Ascending aorta (tissue), 2 donors: ENCODE measurements at places on chromosomes 13 and 19.
A peak's percentile ranks its signal among the peaks of the same experiment; 100 is the strongest.

DNA sequence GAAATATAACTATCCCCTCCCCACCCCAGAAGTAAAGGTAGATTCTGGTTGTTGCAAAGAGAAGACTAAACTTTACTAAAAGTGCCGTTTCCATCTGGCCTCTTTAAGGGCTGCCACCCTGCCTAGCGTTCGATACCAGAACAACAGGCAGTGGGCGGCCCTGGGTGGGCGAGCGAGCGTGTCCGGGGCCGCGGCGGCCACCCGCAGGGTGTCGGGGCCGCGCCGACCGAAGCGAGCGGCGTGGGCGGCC, 2.6 kb downstream of the FGF9 start:
- peaks cover 12% of the 10 kb centered on the region for H3K4me1 ChIP-seq
- DNase-seq, result no peak
- peaks cover 5% of the 10 kb centered on the region for H3K27me3 ChIP-seq

DNA sequence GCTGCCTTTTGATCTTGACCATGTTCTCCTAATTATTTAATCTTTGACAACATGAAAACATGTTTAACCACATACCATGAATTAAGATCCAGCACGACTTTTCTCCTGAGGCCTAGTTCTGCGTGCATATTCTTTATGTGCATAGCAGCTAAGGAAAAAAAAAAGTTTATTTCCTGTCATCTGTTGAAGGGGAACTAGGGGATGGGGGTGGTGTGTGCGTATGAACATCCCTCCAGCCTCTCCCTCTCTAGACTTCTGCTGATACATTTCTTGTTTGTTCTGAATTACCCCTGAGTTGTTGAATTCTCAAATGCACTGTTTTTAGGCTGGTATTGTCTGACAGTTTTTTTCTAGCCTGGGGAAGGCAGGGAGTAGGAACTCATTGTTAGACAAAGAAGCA, 543.3 kb downstream of the FGF9 start:
- H3K4me3 ChIP-seq, result no peak overlapping the region
- H3K36me3 ChIP-seq, result no peaks in the 10 kb centered on the region
- no peak overlapping the region for H3K27ac ChIP-seq
- DNase-seq, result no peak
- peaks cover 5% of the 10 kb centered on the region for H3K4me1 ChIP-seq
- no peaks in the 10 kb centered on the region for H3K27me3 ChIP-seq

DNA sequence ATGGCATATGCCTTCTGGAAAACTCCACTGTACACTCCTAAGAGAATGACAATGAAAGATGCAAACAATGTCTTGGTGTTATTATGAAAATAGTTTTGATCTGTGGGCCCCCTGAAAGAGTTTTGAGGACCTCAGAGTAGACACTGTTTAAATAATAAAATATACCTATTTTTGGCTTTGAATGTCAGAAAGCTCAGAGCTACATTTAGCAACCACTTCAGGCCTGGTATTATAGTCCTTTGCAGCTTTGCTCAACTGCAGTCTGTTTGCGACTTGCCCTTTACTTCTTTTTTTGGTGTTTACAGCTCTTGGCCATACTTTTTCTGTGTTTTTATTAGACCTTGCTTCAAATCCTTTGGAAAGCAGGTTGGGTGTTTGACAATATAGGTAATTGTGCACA, 5.8 kb upstream of the UBE2L5 start:
- no peak for DNase-seq
- H3K27ac ChIP-seq, result no peak overlapping the region
- no peak overlapping the region for H3K4me3 ChIP-seq
- no peaks in the 10 kb centered on the region for H3K27me3 ChIP-seq
- H3K36me3 ChIP-seq, result no peaks in the 10 kb centered on the region

DNA sequence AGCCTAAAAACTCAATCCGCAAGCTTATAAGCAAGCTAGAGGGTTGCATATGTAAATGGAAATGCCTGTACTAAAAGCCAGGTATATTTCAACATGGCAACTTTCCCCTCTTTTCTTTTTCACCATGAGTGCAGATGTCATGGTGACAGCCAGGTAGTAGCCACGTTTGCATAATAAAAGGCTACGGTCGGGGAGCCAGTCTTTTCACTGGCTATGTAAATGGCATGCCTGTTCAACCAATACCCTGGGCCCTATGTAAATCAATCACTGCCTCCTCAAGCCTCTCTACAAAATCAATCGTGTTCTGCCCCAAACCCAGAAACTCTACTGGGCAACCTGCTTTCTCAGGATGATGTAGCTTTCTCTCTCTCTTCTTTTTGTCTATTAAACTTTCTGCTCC, 87.4 kb downstream of the ZNF100 start:
- no peaks in the 10 kb centered on the region for H3K36me3 ChIP-seq
- no peaks in the 10 kb centered on the region for H3K4me1 ChIP-seq
- no peak overlapping the region for H3K27ac ChIP-seq
- no peaks in the 10 kb centered on the region for H3K27me3 ChIP-seq

DNA sequence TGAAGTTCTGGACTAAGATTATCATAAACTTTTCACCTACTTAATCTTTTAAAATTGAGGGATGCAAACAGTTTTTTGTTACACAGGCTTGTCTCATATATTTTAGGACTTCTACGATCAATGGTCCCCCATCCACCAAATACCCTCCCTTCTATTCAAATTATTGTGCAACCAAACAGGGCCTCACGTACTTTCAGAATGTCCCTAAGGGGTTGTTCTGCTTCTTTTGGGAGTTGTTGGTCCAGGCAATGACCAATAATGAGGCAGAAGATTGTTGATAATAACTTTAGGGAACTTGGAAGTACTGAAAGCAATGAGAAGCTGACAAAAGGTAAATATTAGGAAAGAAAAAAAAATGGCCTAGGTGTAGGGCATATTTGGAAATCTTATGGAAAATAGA, 2.9 kb downstream of the DNAJC15 start:
- peaks cover 9% of the 10 kb centered on the region for H3K4me1 ChIP-seq
- no peaks in the 10 kb centered on the region for H3K27me3 ChIP-seq
- no peaks in the 10 kb centered on the region for H3K36me3 ChIP-seq

DNA sequence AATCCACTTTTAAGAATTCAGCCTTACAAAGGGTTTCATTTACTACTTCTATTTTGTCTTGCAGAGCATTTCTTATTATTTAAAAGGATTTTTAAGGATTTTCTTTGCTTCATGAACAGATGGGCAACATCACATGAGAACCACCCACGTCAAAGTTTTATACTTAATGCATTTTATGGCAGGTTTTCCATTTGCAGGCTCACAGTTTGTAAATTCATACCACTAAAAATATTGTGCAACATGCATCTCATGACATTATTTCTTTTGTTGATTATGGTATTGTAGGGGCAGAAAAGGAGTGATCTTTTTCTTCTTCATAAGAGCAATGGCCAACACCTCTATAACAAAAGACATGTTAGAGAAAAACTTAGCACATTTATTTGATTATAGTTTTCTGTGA, 554.0 kb upstream of the SPRY2 start:
- H3K4me3 ChIP-seq, result no peak overlapping the region
- H3K27ac ChIP-seq, result no peak overlapping the region
- H3K4me1 ChIP-seq, result no peaks in the 10 kb centered on the region
- H3K27me3 ChIP-seq, result no peaks in the 10 kb centered on the region
- H3K36me3 ChIP-seq, result no peaks in the 10 kb centered on the region
- DNase-seq, result no peak

GRCh38 chr13:101417043-101417406, 717 bp upstream of the NALCN start:
- no peaks in the 10 kb centered on the region for H3K36me3 ChIP-seq
- DNase-seq, result no peak
- H3K27ac ChIP-seq, result peak overlapping the region; percentile 74
- H3K4me3 ChIP-seq, result peak overlapping the region; percentile 98

GRCh38 chr19:28823338-28823961, 389.5 kb downstream of the UQCRFS1 start:
- H3K27me3 ChIP-seq, result no peaks in the 10 kb centered on the region
- H3K27ac ChIP-seq, result no peak overlapping the region
- H3K36me3 ChIP-seq, result no peaks in the 10 kb centered on the region
- H3K4me3 ChIP-seq, result no peak overlapping the region
- DNase-seq, result no peak

DNA sequence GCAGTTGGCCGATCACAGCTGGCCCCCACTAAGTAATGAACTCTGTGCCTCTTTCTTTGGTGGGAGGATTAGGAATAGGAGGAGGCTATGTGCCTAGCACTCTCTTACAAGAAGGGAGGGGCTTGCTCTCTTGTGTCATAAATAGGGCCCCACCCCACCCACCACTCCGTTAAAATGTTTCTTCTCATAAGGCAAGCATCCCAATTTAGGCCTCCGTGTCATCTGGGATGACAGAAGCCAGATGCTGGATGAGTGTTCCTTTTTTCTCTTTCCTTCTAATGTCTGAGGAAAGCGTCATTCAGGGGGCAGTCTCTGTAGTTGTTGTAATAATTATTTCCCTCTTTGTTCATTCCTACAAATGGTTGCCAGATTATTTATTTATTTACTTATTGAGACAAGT, at the start of gene LIPE:
TSS of gene LIPE (minus strand) at position 76 of the 400 bp plus-strand sequence. CDS start 239 bp downstream, outside the sequence.
- DNase-seq, result no peak
- H3K27ac ChIP-seq, result no peak within 1 kb of the TSS
- H3K4me3 ChIP-seq, result no peak within 1 kb of the TSS

GRCh38 chr13:93690139-93690538, 463.5 kb downstream of the GPC6 start:
- DNase-seq, result no peak
- no peaks in the 10 kb centered on the region for H3K27me3 ChIP-seq

GRCh38 chr13:33087790-33088189, 71.6 kb downstream of the KL start:
- no peaks in the 10 kb centered on the region for H3K27me3 ChIP-seq
- H3K27ac ChIP-seq, result no peak overlapping the region
- no peak for DNase-seq
- no peak overlapping the region for H3K4me3 ChIP-seq
- H3K4me1 ChIP-seq, result no peaks in the 10 kb centered on the region
- no peaks in the 10 kb centered on the region for H3K36me3 ChIP-seq

- H3K4me3 ChIP-seq, result peak within 1 kb of the TSS; percentile 60
- DNase-seq, result peak; percentile 72
- no peaks in the 10 kb centered on the region for H3K4me1 ChIP-seq
- H3K27ac ChIP-seq, result peak within 1 kb of the TSS; percentile 33
These were observed at the start of gene VAV1 for GRCh38 chr19:6772028-6772865. Gene VAV1 (plus strand): TSS chr19:6772708. CDS start chr19:6772808, 100 bp downstream.

DNA sequence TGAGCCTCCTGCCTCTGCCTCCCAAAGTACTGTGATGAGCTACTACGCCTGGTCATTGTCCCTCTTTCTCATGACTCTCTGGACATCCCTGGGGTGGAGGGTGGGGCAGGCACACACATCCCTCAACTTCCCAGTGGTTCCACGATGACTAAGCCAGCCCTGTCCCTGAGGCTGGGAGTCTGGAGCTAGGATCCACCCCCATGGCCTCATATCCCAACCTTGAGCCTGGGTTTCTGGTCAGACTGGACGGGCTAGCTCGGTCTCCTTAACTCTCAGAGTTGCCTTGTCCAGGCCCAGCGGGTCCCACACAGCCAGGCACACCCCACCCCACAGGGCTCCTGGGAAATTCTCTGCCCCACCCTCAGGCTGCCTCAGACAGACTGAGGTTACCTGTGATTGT, 19.6 kb downstream of the IER2 start:
- no peak overlapping the region for H3K4me3 ChIP-seq
- H3K27ac ChIP-seq, result peak overlapping the region; percentile 95
- no peak for DNase-seq

DNA sequence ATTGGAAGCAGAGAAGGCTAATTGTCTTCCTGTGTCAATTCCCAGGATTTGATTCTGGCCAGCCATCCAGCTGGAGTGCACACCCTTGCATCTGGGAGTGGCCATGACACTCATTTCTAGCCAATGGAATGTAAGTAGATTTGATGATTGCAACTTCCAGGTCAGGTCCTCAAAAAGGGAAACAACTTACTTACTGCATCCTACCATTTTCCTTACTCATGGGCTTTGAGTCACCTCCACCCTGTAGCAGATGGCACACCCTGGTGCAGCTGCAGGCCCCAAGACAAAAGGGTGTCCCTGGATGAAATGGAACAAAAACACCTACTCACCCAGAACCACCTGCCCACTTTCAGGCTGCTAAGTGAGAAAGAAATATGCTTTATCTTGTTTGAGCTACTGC, 27.3 kb upstream of the MPHOSPH8 start:
- DNase-seq, result no peak
- no peaks in the 10 kb centered on the region for H3K27me3 ChIP-seq
- no peaks in the 10 kb centered on the region for H3K36me3 ChIP-seq
- H3K4me3 ChIP-seq, result no peak overlapping the region

DNA sequence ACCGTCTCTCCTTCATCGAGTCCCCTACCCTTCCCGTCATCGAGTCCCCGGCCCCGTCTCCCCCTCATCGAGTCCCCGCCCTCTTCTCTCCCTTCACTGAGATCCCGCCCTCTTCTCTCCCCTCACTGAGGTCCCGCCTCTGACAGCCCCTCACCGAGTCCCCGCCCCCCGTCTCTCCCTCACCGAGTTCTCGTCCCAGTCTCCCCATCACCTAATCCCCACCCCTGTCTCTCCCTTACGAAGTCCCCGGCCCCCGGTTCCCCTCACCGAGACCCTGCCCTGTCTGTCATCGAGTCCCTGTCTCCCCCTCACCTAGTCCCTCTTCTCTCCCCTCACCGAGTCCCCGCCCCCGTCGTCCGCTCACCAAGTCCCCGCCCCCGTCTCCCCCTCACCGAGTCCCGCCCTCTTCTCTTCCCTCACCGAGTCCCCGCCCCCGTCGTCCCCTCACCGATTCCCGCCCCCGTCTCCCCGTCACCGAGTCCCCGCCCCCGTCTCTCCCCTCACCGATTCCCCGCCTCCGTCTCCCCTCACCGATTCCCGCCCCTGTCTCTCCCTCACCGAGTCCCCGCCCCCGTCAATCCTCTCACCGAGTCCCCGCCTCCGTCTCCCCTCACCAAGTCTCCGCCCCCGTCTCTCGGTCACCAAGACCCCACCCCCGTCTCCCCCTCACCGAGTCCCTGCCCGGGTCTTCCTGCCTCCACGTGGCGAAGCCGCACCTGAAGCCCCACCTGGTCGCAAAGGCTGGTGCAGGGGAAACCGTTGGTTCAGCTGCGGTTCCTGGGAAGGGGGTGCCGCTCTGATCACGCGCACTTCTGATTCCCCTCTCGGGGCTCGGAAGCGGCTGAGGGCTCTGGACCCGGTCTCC, 23.9 kb upstream of the ZNF846 start:
- H3K36me3 ChIP-seq, result no peaks in the 10 kb centered on the region
- peaks cover 6% of the 10 kb centered on the region for H3K4me1 ChIP-seq
- H3K27ac ChIP-seq, result peak overlapping the region; percentile 97
- no peaks in the 10 kb centered on the region for H3K27me3 ChIP-seq

DNA sequence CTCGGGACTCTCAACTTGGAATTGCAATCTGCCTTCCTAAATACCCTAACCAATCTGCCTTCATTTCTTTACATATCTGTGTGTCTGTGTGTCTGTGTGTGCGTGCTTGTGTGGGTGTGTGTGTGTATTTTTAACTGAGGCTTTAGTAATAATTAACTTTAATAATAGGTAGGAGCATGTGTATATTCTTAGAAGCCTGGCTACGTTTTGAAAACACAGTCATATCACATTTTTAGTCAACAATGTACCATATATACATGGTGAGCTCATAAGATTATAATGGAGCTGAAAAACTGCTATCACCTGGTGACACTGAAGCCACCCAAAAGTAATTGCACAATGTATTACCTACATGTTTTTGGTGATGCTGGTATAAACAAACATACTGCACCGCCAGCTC, 65.4 kb upstream of the ATXN8OS start:
- no peak overlapping the region for H3K4me3 ChIP-seq
- H3K4me1 ChIP-seq, result no peaks in the 10 kb centered on the region
- H3K27ac ChIP-seq, result no peak overlapping the region
- H3K36me3 ChIP-seq, result no peaks in the 10 kb centered on the region
- H3K27me3 ChIP-seq, result no peaks in the 10 kb centered on the region
- DNase-seq, result no peak
